ENCODE measurements at places on chromosomes 2 and 18.

- DNase-seq, result peak; percentile 98
Observed at GRCh38 chr2:38444247-38444646, 67.2 kb upstream of the ATL2 start.

- no peak for DNase-seq
Observed at GRCh38 chr2:24480245-24480644, 10.8 kb upstream of the NCOA1 start.

- DNase-seq, result peak; percentile 64
Observed at GRCh38 chr2:38740851-38741731, 10.1 kb downstream of the SRSF7 start.

GRCh38 chr18:79320216-79320850 is 75.4 kb upstream of the NFATC1 start:
- DNase-seq, result no peak

- no peak for DNase-seq
Observed at GRCh38 chr18:70172225-70172624, 33.3 kb downstream of the RTTN start.

DNA sequence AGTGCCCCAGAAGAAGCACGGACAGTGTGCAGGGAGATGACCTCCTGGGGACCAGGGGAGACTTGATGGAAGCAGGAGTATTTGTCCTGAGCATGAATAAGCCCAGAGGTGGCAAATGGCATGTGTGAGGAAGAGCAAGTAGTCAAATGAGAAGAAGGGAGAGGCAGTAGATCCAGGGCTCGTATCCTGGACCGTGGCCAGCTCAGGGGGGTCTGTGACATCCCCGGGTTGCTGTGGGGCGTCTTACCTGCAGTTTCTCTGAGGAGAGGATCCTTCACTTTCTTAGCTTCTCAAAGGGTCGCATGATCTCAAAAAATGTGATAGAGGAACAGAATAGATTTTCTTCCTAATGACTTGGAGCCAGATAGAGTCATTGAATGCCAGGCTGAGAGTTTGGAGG is 57.0 kb upstream of the FOSL2 start:
- DNase-seq, result no peak

- peak; percentile 19 for DNase-seq
Observed at GRCh38 chr18:9103376-9103873, 926 bp downstream of the NDUFV2 start.

DNA sequence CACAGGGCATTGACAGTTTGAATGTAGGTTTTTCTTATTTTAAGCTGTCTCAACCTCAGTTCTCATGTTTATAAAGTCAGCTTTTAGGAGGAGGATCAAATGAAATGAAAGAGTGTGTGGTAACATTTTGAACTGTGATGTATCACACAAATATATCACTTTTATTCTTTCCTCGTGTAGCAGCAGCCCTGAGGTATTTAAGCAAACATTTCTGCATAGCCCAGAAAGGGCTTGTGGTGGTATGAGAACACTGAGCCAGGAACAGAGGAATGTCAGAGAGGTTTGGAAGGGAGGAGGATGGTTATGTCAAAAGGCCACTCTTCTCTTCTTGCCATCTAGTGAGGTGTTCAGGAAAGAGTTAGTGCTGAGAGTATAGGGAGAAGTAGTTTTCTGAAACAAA is 150.2 kb downstream of the PARD3B start:
- peak; percentile 23 for DNase-seq

GRCh38 chr2:199558156-199558555 is 100.4 kb upstream of the SATB2 start:
- no peak for DNase-seq

- peak; percentile 86 for DNase-seq
Observed at GRCh38 chr2:96556441-96557330, 20.1 kb downstream of the ARID5A start.

DNA sequence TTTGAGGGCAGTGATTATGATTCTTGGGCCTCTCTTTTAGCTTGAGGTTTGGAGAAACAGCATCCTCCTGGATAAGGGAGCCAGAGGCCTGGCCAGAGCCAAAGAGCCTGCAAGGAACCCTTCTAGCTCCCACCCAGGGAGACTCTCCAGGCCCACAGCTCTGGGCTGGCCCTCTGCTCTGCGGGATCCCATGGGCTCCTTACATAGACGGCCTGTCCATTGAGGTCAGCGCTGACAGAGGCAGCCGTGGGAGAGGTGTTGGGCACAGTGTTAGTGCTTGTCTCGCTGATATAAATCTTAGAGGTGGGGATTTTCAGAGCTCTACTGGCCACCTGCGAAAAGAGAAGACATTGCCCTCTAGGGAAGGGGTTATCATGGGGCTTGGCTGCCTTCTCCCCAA is 67.2 kb downstream of the XDH start:
- no peak for DNase-seq

DNA sequence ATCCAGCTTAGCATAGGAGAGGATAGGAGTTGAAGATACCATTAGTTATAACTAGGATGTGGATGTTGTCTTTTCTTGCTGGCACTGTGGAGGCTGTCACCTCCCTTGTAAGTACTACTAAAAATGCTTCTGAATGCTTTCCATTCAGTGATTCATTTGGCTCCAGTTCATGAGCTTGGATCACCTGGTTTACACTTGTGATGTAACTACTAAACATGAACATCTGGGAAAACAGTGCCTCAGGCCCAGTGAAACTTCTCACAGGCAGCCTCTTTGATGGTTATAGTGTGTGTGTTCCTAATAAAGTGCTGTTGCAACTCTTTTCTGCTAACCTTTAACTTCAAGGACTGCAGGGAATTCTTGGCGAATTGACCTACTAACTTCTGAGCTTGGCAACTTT is 13.0 kb upstream of the SLC9A2 start:
- no peak for DNase-seq

- no peak for DNase-seq
Observed at GRCh38 chr18:9655232-9655767, 40.9 kb upstream of the PPP4R1 start.

DNA sequence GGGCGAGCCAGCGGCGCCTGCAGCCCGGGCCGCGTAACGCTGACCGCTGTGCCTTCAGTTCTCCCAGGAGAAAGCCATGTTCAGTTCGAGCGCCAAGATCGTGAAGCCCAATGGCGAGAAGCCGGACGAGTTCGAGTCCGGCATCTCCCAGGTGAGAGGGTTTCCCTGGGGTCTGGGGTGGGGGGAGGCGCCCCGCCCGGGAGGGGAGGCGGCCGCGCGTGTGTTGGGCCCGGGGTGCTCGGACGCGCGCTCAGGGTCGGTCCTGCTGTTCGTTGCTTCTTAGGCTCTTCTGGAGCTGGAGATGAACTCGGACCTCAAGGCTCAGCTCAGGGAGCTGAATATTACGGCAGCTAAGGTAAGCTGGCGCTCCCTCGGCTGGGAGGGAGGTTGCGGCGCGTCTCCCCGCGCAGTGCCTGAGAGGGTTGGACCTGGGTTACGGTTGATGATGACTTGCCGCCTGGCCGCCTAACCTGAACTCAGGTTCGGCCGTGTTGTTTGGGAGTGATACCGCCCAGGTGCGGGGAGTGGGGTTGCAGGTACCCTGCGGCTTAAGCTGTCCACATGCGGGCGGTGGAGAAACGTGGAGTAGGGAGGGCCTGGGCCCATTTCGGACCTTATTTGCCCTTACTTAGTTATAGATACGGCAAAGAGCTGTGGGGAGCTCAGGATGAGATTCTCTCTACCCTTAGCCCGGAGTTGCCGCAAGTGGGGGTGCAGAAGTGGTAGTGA is 638 bp downstream of the RPS7 start:
- no peak for DNase-seq
